ENCODE measurements at places on chromosomes 16 and 17. TPM values are rescaled to one million over a fixed set of nuclear protein-coding genes. Genes with fewer than 3 reads are reported as not detected.

LRRC37A gene
- polyA plus RNA-seq: 0.79 TPM

SEPTIN12 gene
- not detected for polyA plus RNA-seq

HNF1B gene
- not detected for polyA plus RNA-seq

MAF gene
- 5.7 TPM for polyA plus RNA-seq

PKMYT1 gene
- polyA plus RNA-seq: 3.0 TPM

RTN4RL1 gene
- 3.4 TPM for polyA plus RNA-seq

SCNN1G gene
- polyA plus RNA-seq: 0.70 TPM

ZG16B gene
- 2.6 TPM for polyA plus RNA-seq

SHCBP1 gene
- polyA plus RNA-seq: 12.5 TPM

PRR35 gene
- not detected for polyA plus RNA-seq

Data from keratinocyte (primary cell).